ENCODE measurements at places on chromosomes 16 and 17.

DNA sequence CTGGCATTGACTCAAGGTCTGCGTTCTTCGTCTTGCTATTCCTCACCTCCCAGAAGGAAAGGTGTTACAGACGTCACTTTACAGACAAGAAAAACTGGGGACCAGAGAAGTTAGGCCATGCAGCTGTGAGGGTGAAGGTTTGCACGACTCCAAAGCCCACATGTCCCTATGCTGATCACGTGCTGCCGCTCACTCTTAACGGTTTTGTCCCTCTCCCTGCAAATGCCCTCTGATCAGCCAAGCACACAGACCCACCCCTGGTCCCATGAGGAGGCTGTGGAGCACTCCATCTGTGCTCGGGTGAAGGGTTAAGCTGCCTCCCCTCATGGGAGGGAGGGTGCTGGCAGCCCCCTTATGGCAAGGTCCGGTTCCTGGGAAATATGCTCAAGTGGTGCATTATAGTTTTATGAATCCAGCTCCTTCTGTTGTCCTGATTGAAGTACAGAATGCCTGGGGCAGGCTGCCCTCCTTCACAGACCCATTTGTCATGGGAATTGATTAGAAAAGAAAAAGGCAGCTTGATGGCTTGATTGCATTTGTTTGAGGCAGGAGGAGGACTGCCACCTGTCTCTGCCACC, 18.8 kb downstream of the CCDC182 start:
- no peak for DNase-seq

DNA sequence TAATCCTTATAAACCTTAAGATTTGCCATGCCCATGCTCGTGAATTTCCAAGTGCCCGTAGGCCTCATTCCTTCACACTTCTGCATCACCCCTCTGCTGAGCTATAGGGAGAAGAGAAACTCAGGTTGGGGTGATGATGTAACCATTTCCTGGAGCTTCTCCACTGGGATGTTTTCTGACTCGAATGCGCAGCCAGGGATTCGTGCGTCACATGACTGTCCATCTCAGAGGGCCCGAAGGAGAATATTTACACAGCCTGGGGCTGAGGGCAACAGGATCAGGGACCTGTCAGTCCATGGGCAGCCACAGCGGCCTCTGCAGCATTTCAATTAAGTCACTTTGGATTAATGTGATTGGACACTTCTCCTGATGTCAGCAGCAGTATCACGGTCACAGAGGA, 8.7 kb downstream of the GSG1L2 start:
- no peak for DNase-seq

DNA sequence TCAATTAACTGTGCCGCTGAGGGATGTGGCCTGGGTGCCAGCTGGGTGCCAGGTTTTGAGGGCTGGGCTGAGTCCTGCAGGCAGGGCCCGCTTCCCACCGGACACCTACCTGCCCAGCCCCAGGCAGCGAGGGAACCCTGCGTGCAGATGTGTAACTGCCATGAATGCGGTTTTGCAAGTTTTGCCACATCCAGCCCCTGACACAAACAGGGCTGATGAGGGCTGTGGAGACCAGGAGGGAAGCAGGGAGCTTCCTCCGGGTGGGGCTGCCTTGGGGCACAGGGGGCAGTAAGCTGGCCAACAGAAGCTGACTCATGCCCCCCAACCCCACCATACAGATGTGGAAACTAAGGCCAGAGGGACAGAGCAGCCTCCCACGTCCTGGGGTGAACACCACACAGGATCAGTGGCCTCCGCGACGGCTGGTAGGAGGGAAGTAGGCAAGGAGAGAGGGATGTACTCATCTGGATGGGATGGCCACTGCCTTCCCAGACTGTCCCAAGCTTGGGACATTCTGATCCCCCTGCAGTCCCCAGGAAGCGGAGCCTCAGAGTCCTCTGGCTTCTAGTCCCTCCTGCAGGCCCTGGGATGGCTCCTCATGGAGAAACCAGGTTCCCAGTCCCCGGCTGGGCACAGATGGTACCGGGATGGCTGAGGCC, 1.6 kb downstream of the UBALD1 start:
- no peak for DNase-seq

DNA sequence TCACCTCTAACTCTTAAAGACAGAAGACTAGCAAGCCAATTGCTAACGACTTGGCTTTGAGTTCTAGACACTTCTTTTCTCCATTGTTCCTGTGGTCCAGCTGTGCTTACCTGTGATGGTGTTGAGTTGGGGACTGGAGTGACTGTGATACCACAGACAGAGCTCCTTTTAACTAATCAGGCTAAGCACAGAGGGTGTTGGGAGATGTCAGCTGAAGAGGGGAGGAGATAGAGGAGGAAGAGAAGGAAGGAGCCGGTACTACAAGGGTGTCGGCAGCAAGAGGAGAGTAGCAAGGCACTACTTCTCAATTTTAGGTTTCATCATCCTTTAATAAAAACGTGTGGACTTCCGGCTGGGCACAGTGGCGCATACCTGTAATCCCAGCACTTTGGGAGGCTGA, 5.1 kb upstream of the MYO1D start:
- DNase-seq: no peak

DNA sequence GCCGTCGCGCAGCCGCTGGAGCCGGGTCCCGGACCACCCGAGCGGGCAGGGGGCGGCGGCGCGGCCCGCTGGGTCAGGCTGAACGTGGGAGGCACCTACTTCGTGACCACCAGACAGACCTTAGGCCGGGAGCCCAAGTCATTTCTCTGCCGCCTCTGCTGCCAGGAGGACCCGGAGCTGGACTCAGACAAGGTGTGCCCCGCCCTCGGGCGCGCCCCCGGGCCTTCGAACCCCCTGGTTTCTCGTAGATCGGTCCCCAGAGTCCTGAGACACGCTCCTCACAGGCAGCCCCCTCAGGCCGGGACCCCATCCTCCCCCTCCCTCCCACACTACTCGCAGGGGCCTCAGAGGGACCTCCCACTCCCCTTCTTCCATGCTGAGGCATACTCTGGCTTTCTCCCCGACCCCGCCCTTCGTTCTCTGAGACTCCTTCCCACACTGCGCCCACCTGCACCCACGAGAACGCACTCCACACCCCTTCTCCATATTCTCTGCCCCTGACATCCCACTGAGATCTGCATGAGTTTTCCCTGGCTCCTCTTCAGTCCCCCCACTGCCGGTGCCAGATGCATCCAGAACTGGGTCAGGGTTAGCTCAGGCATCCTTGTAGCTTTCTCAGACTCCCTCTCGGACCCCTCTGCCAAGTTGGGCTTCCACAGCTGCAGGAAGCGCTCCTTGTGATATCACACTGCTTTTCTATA, 523 bp downstream of the KCTD2 start:
- no peak for DNase-seq

DNA sequence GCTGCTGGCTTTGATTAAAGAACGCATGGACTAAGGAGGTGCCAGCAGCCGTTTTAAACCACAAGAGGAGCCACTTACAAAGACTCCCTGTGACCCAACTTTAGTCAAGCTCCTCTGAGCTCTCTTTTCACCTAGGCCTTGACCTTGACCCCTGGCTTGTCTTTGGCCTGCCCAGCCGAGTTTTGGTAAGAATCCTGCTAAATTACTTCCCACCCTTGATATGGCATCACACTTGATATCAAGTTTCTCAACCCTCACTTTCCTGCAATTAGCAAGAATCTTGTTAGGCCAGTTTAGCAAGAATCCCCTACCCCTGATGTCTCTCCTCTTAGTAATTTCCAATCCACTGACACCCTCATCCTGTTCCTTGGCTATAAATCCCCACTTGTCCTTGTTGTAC, 232.8 kb upstream of the SALL1 start:
- DNase-seq: no peak

- no peak for DNase-seq
Measured at GRCh38 chr17:12402963-12403622, 262.6 kb upstream of the MYOCD start.

DNA sequence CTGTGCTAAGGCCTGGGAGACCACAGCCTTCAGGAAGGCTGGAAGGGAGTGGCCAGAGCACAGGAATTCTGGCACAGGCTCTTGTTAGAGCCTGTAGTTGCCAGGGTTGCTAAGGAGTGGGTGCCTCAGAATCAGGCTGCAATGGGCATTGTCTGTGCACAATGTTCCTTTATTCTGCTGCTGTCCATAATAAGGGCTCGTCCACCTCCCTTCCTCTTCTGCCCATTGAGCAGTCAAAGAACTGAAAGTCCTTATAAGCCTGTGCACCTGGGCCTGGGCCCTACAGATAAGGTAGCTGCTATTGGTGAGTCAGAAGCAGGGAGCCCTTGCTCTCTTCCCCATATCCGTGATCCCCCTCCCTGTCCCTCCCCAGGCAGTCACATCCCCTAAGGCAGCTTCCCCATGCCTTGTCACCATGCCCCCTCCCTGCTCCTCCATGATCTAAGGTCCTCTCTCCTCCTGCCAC, 5.4 kb upstream of the CNGB1 start:
- no peak for DNase-seq

DNA sequence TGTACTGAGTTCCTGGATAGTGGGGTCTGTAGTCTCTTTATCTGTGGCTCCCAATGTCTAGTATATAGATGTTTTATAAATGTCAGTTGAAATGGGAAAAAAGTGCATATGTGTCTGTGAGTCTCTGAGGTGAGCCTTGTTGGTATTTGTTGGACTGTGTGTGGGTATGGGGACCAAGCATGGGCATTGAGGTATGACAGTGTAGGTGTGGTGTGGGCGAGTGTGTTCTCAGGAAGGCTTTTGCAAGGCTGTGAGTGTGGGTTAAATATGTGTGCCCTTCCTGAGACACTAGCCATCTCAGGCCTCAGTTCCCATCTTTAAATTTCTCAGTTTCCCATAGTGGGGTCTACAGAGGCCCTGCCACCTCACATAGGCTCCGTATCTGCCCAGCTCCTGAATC, 440.2 kb upstream of the CCL2 start:
- DNase-seq: no peak

GRCh38 chr16:3123986-3124886, 10.6 kb upstream of the ZNF213 start:
- DNase-seq: peak; percentile 97

DNA sequence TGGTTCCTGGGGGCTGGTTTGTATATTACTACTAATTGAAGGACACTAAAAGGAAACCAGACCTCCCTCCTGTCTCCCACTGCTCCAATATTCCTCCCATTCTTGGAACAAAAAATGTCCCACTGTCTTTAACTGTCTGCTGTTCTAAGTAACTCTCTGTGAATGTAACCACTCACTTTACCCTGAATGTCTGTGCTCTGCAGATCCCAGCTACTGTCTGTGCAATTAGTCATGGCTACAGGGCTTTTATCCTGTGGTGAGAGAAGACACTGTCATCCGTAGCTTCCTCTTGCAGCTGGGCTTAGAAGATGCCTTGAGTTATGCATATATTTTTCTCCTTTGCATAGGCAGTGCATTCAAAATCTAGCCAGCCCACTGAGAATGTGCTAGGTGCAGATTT, 853.8 kb downstream of the CDH8 start:
- DNase-seq: no peak

GRCh38 chr16:86211800-86212199, 298.5 kb upstream of the FOXF1 start:
- DNase-seq: no peak

GRCh38 chr17:39972271-39972670, 8.3 kb upstream of the PSMD3 start:
- DNase-seq: no peak

DNA sequence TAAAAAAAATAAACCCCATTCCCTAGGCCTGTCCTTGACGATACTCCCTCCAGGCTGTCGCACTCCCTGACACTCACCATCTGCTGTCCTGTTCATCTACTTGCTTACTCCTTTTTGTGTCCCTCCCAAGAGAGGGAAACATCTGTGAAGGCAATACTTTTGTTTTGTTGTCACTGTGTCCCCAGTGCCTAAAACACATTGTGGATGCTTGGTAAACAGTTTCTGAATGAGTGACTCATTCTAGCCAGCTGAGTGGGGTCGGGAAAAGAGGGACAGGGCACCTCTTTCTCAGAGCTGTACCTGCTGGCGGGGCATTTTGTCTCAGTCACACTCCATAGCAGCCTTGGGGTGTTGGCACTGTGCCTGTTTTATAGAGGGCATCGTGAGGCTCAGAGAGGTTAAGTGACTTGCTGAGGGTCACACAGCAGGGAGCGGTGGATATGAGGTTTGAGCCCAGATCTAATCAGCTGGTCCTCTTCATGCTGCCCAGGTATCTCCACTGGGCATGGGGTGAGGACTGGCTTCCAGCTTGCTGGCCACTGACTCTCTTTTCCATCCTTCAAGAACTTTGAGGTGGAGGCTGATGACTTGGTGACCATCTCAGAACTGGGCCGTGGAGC, 15.6 kb downstream of the MAP2K3 start:
- DNase-seq: no peak

DNA sequence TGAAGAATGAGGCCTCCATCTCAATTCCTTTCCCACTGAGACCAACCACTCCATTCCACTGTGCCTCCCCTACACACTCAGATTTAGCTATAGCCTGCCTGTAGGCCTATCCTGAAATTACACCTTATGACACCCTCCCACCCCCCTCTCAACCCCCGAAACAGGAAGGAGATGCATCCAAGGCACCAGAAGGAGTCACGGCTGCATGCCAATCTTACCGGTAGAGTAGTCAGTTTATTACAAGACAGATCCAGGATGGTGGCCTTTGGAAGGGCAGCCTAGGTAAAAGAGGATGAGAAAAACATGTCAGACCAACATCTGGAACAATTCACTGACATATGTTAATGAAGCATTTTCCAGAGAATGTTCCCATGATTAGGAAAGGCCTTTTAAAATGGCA, 2.6 kb downstream of the LRRC59 start:
- DNase-seq: no peak

GRCh38 chr16:58269526-58269925, 25.3 kb downstream of the PRSS54 start:
- no peak for DNase-seq

- DNase-seq: no peak
Measured at GRCh38 chr17:63138713-63139112, 172.7 kb downstream of the TANC2 start.

- no peak for DNase-seq
Measured at GRCh38 chr16:31183432-31184428, 3.8 kb downstream of the FUS start.

DNA sequence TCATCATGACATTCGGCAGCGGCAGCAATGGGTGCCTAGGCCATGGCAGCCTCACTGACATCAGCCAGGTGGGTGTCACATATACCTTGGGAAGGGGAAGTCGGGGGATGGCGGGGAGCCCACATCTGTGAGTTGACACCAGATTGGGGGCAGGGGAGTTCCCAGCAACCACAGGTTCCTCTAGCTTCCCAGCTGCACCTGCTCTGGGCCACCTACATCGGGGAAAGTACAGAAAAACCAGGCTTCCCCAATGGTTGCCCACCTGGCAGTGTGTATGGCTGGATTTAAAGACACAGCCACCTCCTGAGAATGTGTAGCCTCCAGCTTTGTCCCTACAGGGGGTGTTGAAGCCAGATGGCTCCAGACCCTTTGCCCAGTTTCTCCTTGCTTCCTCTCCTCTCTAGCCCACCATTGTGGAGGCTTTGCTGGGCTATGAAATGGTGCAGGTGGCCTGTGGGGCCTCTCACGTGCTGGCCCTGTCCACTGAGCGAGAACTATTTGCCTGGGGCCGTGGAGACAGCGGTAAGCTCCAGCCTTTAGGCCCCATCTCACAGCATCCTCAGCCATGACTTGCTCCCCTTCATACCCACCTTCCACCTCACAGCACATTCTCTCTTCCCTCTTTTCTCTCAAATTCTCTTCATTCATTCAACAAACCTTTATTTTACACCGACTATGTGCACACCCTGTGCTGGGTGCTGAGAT, 5.0 kb upstream of the TRAF4 start:
- DNase-seq: peak; percentile 57

Data from GM10248 (cell line).